ENCODE measurements at places on chromosomes 1 and 21.

GRCh38 chr1:172485626-172486025 is 41.8 kb upstream of the PIGC start:
- DNase-seq = no peak

DNA sequence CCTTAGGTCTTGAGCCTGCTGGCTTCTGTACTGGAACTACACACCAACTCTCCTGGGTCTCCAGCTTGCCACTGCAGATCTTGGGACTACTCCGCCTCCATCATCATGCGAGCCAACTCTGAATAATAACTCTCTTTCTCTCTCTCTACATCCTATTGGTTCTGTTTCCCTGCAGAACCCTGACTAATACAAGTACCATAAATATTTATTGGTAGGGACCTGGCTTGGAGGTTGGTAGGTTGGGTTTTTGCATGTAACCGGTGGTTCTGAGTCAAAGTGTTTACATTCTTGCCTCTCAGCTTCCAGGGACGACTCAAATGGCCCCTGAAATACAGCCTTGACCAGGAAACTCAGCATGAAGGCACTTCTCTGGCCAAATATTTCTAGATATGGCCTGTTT is 110.4 kb downstream of the KCND3 start:
- no peak for DNase-seq

DNA sequence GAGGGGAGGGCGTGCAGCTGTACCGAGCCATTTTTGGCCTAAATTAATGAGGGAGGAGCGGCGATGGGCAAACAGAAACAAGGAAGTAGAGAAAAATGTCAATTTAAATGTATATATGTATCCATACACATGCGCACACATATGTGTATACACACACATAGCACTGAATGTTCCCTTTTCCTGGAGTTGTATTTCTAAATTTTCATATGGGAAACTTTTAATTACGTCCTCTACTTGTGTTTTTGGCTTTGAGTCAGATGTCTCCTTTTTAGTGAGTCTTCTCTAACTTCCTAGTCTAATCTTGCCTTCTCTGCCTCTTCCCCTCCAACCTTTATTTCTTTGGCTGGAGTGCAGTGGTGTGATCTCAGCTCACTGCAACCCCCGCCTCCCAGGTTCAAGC is 15.4 kb upstream of the CYYR1 start:
- DNase-seq = no peak

- peak; percentile 63 for DNase-seq
Measured at GRCh38 chr21:35197992-35198431, 148.9 kb upstream of the RUNX1 start.

GRCh38 chr21:35484032-35484431 is 434.9 kb upstream of the RUNX1 start:
- DNase-seq = no peak
